Stimulated activated CD8-positive, alpha-beta memory T cell treated with anti-CD3 and anti-CD28 coated beads, Interleukin-4, amount 100 ng/mL, for 1 hour (primary cell): ENCODE measurements at places on chromosomes 1 and 21.

DNA sequence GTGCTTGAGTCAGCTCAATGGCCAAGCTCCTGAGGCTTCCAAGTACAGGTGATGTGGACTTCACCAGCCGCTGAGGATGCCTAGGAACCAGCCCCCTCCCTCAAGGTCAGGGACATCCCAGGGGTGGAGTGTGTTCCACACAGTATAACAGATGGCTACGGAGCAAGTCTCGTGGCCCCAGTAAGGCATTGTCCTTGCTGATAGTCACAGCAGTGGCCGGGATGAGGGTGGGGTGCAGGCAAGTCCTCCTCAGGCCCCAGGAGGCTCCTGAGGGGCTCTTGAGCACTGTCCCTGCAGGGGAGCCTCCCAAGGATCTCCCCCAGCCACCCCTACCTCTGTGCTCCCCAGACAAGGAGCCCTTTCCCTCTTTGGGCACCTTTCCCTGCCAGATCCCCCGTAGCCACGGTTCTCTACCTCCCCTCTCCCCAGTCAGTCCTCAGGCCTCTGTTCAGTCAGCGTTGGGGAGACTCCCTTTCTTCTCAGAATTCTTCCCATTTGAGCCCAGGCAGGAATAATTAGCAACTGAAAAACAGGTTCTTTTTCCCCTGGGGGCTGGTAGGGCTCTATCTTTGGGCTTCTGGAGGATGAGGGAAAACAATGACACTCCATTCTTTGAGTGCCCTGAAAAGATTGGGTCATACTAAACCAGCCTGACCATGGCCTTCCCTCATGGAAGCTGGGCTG is 7.1 kb upstream of the THEM5 start:
- DNase-seq = no peak

GRCh38 chr1:93578433-93578830 is 103.2 kb downstream of the BCAR3 start:
- DNase-seq = no peak

DNA sequence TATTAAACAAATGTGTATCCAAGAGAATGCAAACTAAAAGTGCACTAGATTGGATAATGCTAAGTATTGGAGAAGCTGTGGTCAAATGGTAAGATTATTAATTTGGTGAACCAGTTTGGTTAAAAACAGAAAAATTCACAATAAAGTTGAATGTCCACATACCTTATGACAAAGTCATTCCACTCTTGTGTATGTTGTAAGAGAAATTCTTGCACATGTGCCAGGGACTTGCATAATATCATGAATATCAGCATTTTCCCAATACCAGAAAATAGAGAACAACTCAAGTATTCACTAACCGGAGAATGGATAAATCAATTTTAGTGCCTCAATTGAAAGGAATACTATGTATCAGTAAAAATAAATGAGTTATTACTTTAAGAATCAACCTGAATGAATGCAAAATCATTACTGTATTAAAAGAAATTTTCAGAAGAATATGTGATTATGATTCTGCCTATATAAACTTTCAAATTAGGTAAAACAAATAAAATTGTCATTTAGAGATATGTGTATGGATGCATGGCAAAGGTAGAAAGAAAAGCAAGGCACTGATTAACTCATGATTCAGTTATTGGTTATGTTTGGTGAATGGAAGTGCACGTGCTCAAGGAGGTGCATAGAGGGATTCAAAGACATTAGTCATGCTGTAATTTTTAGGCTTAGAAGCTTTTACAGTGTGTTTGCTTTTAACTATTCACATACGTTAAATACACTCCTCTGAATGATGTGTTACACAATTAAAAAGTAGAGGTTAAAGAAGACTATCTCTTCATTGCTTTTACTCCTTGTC is 217.4 kb upstream of the KCNK2 start:
- no peak for DNase-seq

DNA sequence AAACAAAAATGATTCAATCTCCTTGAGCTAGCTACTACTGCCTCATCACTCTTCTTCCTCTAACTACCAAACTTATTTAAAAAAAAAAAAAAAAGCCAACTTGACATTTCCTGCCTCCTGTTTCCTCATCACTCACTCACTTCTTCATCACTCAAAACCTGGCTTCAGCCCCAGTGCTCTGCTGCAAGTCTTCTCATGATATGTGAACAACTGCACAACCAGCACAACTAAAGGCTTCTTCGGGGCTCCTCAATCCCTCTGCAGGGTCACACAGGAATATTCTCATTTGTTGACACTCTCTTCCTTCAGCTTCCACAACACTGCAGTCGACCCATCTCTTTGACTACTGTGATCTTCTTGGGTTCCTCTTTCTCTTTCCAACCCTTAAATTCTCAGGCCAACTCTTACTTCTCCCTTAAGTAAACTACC is 7.6 kb downstream of the MTF1 start:
- no peak for DNase-seq
